ENCODE measurements at places on chromosomes 13 and 19.
A peak's percentile ranks its signal among the peaks of the same experiment; 100 is the strongest.

GRCh38 chr13:28568286-28568685, 73.4 kb upstream of the FLT1 start:
- DNase-seq, result no peak

GRCh38 chr19:23203841-23204344, 46.3 kb downstream of the ZNF724 start:
- no peak for DNase-seq

DNA sequence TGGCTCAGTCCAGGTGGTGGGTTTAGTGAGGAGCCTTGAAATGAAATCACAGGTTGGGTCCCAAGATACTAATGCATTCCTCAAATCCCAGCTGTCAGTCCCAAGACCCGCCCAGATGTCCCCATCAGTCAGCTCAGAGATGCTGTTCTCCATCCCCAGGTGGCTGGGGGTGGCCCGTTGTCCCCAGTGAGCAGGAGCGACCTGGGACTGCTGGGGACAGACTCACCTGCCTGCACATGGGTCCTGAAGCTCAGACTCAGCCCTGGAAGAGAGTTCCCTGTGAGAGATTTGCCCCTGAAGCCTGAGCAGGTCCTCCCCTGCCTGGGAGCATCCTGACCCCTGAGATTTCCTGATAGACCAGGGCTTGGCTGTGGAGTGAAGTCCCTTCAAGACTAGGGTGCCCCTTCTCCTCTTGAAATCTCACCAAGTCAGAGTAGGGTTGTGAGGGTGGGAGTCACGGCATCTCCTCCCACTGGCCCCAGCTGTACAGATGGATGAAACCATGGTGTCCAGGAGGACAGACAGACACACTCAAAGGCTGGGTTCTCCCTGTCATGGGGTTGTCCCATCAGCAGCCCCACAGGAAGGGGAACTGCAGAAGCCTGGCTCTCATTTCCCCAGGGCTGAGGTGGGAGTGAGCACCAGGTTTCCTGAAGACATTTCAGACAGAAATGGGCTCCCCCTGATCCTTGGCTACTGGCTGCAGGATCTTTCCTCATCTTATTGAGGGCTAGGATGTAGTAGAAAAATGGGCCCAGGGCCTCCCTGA, 14.4 kb downstream of the LILRA5 start:
- no peak for DNase-seq

DNA sequence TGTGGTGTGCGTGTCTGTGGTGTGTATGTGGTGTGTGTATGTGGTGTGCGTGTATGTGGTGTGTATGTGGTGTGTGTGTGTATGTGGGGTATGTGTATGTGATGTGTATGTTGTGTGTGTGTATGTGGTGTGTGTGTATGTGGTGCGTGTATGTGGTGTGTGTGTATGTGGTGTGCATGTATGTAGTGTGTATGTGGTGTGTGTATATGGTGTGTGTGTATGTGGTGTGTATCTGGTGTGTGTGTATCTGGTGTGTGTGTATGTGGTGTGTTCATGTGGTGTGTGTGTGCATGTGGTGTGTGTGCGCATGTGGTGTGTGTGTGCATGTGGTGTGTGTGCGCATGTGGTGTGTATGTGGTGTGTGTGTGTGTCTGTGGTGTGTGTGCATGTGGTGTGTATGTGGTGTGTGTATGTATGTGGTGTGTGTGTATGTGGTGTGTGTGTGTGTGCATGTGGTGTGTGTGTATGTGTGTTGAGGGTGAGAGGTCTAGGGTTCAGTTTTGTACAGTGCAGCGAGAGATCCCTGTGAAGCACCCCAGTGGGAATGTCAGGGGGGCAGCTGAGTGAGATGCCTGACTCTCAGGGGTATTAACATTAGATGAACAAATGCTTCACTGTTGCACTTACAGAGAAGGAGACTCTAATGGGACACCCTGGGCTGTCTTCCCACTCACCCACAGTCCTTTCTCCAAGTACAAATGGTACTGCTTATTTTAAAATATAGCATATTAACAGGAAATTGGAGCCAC, 61.3 kb upstream of the MEDAG start:
- DNase-seq, result no peak

DNA sequence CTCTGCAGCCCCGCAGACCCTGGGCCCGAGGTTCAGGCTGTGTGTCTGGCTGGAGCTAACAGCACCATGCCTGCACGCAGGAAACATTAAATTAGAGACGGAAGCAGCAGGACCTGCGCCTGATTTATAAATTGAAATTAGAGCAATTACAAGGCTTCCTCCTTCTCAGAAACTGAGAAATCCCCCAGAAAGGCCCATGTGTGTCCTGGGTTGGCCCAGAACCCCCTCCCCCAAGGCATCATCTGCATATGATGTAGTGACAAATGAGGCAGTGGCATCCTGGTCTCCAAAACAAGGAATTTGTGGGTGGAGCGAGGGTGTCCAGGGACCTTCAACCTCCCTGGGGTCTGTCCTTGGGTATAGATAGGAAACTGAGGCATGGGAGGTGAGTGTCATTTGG, 27.2 kb upstream of the SEMA6B start:
- no peak for DNase-seq

GRCh38 chr13:23777575-23777870, 111.7 kb downstream of the MIPEP start:
- no peak for DNase-seq

DNA sequence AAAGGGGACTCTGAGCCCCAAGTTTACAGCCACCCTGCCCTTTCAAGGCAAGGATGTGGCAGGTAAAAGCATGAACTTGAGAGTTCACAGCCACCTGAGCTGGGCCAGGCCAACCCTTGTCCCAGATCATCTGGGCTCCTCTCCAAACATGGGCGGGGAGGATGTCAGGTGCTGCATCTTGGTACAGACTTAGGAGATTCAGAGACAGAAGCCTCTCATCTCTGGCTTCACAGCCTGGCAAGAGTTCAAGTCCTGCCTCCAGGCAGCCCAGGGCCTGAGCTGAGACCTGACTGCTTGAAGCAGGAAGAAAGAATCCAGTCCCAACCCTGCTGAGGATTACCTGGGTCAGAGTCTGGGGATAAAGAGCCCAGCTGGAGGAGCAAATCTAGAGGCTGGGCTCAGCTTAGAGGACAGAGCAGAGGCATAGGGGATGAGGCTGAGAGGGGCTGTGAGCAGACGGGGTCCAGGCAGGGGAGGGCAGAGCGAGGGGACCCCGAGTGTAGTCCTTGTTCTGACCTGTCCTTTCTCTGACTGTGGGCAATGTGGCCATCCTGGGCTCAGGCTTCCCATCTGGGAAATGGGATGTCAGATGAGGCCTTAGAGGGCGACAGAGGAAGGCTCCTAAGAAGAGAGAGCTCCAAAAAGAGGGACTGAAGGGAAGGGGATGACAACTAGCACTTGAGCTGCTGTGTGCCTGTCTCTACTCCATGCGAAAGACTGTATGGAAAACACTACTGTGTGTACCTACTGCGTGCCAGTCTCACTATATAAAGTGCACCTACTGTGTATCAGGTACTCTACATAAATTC, 6.6 kb upstream of the OR10H5 start:
- DNase-seq, result peak; percentile 41

GRCh38 chr19:35293363-35293739, 1.4 kb downstream of the MAG start:
- no peak for DNase-seq

- no peak for DNase-seq
Observed at GRCh38 chr19:56094449-56094848, 26.6 kb downstream of the ZNF787 start.

GRCh38 chr13:82593239-82593638, 1289.0 kb downstream of the SLITRK1 start:
- no peak for DNase-seq

GRCh38 chr13:51807041-51807440, 3.1 kb upstream of the DHRS12 start:
- no peak for DNase-seq

GRCh38 chr13:113040597-113041292, 64.8 kb upstream of the F7 start:
- no peak for DNase-seq

GRCh38 chr13:75896271-75896670, 260.1 kb downstream of the LMO7 start:
- no peak for DNase-seq

DNA sequence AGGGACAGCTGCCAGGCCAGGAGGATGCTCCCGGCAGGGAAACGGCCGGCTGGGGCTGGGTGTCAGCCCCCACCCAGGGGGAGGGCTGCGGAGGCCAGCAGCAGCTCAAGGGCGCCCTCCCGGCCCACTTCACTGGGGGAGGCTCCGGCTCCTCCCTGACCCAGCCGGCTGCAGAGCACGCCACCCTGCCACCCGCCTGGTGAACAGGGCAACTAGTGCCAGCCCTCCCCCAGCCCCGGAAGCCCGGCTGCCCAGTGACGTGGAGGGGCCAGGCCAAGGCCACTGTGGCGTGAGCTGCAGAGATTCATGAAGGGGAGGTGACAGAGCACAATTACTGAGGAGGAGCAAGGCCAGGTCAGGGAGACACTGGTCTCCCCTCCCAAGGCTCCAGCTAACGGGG, 14.7 kb downstream of the REXO1 start:
- no peak for DNase-seq

DNA sequence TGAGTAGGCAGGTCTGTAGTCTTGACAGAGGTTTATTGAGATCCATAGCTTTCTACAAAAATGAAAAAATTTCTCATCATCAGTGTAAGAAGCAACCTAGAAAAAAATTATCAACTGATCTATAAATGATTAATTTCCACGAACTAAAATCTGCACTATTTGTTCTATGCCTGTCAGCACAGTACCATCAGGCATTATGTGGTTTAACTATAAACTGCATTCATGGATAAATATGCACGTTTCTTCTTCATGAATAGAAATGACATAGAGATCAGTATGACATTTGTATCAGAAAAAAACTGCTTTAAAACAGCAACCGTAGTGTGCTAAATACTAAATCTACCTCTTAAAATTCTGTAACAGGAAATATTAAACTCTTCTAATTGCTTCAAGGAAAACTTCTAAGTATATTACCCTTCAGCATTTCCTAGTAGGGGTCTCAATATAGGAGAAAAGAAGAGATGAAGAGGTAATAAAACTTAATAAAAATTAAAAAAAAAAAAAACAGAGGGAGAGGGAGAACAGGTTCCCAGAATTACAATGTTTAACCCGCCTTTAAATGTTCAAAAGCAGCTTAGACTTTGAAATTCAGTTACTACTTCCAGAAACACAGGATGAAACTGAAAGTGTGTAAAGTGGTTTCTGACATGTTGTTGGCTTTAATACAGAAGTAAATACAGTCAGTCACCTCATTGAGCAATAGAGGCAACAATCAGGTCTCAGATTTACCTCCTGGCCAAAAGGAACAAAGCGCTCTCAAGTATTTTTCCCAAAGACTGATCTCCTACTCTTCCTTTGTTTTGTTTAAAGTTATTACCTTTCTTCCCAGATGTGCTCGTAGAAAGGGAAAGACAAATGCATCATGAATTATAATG, 144.4 kb downstream of the DIAPH3 start:
- DNase-seq, result no peak

- peak; percentile 78 for DNase-seq
Observed at GRCh38 chr19:17248011-17248776, 2.5 kb upstream of the NR2F6 start.

DNA sequence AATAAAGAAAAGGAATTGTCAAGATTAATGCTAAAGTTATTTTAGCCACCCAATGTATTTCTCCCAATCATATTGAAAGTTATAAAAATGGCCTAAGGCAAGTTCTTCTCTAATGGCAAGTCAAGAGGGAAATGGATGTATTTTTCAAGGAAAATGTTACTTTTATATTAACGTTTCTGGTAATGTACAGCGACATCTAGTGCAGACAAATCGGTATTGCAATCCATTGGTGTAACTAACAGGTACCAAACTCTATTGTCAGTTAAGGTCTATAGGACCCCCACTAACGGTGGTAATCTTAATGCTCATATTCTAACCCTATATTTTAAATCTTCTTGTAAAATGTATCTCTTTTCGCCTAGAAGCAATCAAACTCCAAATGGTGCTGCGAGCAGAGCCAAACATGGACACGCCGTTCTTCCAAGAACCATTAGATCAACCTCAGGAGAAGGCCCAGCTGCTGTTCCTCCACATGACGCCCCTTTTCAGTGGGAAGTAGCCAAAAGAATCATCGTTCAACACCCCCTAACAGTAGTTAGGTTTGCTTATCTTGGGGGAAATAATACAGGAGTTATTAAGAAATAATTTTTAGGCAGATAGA, 98.5 kb upstream of the PABPC3 start:
- DNase-seq, result no peak

- DNase-seq, result no peak
Observed at GRCh38 chr13:99601535-99601934, 100.3 kb downstream of the TM9SF2 start.

GRCh38 chr13:93687261-93687660, 460.7 kb downstream of the GPC6 start:
- no peak for DNase-seq

GRCh38 chr13:91135968-91136367, 211.5 kb upstream of the MIR17HG start:
- DNase-seq, result no peak

- peak; percentile 46 for DNase-seq
Observed at GRCh38 chr13:26965952-26966700, 205.5 kb downstream of the USP12 start.

DNA sequence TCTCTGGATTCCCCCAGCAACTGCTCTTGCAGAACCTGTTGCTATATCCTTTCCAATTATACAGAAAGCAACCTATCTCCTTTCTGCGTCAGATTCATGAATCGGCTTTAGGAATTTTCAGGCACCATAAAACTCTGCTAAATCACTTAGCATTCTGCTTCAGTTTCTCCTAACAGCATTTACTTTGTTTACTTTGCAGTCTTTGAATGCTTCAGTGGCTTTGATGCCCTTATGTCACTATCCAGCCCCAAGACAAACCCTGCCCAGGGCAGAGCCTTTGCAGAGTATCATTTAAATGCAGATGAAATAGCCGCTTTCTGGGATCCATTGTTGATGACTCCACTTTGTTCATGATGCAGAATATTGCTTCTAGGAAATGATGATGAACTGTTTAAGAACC, 43.1 kb downstream of the SLITRK1 start:
- DNase-seq, result no peak

DNA sequence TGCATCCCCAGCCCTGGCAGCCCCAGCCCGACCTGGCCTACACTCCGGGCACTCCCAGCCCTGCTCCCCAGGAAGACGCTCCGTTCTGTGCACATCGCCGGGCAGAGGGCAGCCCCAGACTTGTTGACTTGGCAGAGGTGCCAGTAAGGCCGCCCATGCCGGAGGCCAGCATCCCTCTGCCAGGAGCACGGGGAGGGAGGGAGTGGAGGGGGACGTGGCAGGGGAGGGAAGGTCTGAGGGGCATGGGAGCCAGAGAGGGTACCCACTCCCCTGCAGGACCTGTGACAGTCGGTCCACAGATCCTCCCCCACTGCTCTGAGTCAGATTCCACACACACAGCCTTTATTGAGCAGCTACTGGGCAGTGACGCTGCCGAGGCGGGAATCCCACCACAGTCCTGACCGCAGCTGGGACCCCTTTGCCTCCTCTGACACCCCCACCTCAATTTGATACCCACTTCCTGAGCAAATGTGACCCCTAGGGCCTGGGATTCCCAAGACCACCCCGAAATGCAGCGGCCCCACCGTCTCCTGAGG, 1.9 kb upstream of the NKPD1 start:
- DNase-seq, result no peak

- DNase-seq, result no peak
Observed at GRCh38 chr13:71721104-71721503, 145.9 kb downstream of the DACH1 start.
